Kidney (tissue), 22 donors: ENCODE measurements at places on chromosomes 5 and 9. TPM values are rescaled to one million over a fixed set of nuclear protein-coding genes. Genes with fewer than 3 reads are reported as not detected.

The CCL27 gene
- not detected for polyA plus RNA-seq

DNA sequence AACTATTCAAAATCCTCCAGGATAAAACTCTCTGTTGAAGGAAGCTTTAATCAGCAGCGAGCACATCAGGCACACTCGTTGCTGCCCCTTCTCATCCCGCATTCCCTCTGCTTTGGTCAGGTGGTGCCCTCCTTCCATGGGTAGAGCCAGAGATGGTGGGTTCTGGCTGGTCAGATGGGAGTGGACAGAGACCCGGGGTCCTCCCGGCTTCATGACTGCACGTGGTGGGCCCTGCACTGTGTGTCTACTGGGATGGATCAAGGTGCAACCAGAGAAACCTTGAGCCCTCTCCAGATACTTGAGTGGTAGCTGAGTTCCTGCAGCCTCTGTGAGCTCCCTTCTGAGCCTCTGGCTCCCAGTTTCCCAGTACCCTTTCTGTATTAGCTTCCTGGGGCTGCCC, 36.3 kb downstream of the ROPN1L start:
- DNase-seq: no peak

DNA sequence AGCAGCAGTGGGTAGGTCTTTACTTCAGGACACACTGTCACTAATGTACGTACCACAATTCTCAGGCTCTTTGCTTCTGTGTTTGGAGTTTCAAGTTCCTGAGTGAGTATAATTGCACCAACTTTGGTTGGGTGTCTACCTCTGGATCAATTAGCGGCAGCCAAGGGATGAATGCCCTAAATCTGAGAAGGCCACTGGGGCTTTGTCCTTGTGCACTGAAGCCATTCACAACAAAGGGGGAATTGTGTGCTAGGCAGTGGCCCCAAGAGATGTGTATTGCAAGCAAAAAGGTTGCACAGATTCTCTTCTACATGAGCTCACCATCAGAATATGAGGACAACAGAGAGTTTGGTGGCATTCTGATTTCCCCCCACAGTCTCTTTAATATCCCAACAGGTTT, 3.9 kb upstream of the PHF24 start:
- DNase-seq: no peak

DNA sequence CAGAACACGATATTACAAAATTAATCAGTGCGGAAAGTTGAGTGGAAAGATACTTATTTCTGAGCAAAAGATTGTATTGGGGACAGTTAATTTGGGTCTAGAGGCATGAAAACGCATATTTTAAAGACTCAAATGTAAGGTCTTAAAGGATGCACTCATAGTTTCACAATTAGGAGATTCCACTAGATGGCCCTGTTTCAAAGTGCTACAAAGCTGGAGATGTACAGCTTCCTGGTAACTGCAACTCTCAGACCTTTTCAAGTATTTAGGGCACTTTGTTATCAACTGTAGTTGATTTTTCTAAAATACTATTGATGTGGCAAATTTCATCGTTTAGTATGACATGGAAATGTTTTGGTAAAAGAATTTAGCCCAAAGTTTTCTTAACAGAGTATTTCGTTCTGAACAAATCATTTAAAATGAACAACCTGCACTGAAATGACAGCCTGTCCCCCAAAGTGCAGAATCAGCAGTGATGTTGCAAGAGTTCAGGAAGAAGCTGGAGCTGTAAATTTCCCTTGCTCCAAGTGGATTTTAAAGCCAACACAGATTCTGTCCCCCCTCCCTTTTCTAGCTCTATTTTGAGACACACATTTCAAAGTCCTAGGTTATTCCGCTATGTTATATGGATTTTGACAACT, 16.2 kb upstream of the NDUFB6 start:
- DNase-seq: peak; percentile 67

GRCh38 chr5:173328844-173329490, 753 bp upstream of the STC2 start:
- peak; percentile 62 for DNase-seq

DNA sequence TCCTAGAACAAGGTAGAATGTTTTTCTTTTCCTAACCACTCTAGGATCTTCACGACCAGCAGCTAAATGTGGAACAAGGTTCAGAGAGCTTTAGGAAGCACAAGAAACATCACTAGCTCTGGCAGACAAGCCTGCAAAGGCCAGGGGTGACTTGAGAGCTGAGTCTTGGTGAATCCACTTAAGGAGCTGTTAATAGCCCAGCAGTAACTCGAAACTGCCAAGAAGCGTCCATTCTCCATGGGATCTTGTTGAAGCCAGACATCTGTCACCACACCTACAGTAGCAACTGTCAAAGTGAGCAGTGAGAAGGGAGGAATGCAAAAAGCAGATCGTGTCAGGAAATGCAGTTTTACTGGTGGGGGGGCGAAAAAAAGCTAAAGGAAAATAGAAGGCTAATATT, 87.2 kb downstream of the ATPSCKMT start:
- DNase-seq: no peak

- no peak for DNase-seq
Observed at GRCh38 chr5:95609711-95610110, 10.2 kb upstream of the GPR150 start.

GRCh38 chr9:129225815-129226214, 47.8 kb upstream of the IER5L start:
- DNase-seq: peak; percentile 88

DNA sequence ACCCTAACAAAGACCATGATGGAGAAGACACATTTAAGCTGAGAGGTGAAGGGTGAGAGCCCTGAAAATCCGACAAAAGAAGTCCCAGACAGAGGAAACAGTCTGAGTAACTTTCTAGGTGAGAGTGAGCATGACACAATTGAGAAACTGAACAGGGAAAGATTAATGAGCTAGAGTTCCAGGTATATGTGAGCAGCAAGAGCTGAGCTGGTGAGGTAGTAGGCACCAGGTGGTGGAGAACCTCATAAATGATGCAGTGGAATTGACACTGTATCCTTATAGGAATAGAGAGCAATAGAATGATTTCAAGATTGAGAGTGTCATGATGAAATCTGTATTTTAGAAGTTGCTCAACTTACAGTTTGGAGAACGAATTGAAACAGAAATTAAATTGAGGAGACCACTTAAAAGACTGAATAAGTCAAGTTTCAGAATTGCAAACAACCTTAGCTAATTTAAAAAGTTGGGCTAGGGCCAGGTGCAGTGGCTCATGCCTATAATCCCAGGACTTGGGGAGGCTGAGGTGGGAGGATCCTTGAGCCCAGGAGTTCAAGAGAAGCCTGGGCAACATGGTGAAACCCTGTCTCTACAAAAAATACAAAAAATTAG, 89.8 kb downstream of the NREP start:
- DNase-seq: no peak
